ENCODE measurements at places on chromosomes 4 and X. TPM values are rescaled to one million over a fixed set of nuclear protein-coding genes. Genes with fewer than 3 reads are reported as not detected.

IDH3G gene
- 64.3 TPM for total RNA-seq

RPA4 gene
- 2.6 TPM for total RNA-seq

CENPVL1 gene
- under 0.01 TPM for total RNA-seq

CXorf65 gene
- not detected for total RNA-seq

FGF2 gene
- total RNA-seq: 17.8 TPM

DCAF4L1 gene
- under 0.01 TPM for total RNA-seq

GAGE12E gene
- total RNA-seq: not detected

MMRN1 gene
- total RNA-seq: not detected

FABP2 gene
- not detected for total RNA-seq

UGT2B17 gene
- not detected for total RNA-seq

FGF16 gene
- under 0.01 TPM for total RNA-seq

DKK2 gene
- total RNA-seq: 0.39 TPM

HNRNPH2 gene
- 46.5 TPM for total RNA-seq

GJB1 gene
- total RNA-seq: not detected

OTC gene
- total RNA-seq: not detected

RBM46 gene
- total RNA-seq: not detected

HMX1 gene
- not detected for total RNA-seq

SRPX2 gene
- total RNA-seq: 78.2 TPM

NUDT10 gene
- 2.2 TPM for total RNA-seq

CCNG2 gene
- total RNA-seq: 12.5 TPM

PIR gene
- total RNA-seq: 11.9 TPM

ABLIM2 gene
- total RNA-seq: 0.20 TPM

L1CAM gene
- total RNA-seq: 0.39 TPM

PCDH19 gene
- under 0.01 TPM for total RNA-seq

PRR32 gene
- total RNA-seq: not detected

MAOB gene
- total RNA-seq: under 0.01 TPM

SPANXB1 gene
- not detected for total RNA-seq

KLF8 gene
- total RNA-seq: 4.4 TPM

PCDH10 gene
- total RNA-seq: not detected

DACH2 gene
- not detected for total RNA-seq

SLC49A3 gene
- total RNA-seq: 15.1 TPM

GPR119 gene
- total RNA-seq: not detected

UCHL1 gene
- total RNA-seq: 314 TPM

FAM90A26 gene
- not detected for total RNA-seq

NEIL3 gene
- total RNA-seq: 10.8 TPM

POLR2B gene
- 85.6 TPM for total RNA-seq

MAPK10 gene
- total RNA-seq: 3.9 TPM

Measured in subcutaneous preadipocyte (primary cell).